Suprapubic skin (tissue), 4 donors: ENCODE measurements at places on chromosomes 7 and 10.

DNA sequence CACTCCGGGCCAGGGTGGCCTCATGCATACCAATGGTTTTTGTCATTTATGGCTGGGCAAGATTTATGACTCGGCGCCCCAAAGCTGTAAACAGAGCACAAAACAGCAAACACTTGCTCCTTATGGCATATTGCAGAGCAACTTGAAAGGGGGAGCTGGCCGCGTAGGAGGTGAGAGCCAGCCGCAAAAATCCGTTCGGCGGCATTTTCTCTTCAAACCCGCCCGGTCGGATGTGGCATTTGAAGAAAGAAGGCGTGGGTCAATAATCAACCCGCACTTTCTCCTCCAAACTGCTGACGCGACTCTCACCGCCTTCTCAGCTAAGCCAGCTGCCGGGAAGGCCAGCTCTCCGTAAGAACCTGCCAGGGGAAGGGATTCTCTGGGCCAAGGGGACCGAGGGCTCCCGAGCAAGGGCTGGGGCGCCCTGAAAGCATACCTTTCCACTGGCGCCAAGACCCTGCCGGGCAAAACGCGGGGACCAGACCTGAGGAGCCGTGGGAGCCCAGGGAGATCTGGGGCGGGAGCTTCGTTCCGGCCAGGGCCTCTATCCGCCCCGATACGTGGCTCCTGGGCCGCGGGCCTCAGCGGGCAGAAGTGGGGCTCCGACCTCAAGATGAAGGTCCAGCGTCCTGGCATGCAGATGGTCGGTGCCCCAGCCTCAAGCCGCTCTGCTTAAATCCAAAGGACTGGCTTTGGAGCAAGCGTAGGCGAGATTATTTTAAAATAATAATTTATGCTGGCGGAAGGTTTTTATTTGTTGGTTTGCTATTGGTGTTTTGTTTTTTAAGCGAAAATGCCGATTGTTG is 12.9 kb upstream of the HOXA2 start:
- no peak for DNase-seq

DNA sequence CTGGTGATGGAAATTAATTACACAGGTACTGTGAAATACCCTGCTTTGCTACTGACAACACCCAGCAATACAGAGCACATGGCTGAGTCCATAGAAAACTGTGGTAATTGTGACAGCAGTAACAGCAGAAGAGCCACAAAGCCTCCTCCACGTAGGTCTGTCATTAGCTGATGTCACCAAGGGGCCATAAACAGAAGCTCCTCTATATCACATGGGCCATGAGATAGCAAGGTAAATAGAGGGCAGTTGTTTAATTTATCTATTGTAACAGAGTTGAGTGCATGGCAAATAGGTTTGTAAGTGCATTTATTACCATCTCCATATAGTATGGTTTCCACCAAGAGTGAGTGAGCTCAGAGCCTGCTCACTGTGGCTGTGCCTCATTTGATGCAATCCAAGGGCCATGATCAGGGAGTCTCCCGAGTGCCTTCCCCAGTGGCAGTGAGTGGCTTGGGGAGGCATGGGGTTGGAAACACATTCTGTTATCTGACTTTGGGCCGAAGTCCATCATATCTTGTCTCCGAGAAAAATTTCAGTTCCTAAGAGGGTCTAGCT is 281.2 kb downstream of the SKAP2 start:
- DNase-seq: no peak

DNA sequence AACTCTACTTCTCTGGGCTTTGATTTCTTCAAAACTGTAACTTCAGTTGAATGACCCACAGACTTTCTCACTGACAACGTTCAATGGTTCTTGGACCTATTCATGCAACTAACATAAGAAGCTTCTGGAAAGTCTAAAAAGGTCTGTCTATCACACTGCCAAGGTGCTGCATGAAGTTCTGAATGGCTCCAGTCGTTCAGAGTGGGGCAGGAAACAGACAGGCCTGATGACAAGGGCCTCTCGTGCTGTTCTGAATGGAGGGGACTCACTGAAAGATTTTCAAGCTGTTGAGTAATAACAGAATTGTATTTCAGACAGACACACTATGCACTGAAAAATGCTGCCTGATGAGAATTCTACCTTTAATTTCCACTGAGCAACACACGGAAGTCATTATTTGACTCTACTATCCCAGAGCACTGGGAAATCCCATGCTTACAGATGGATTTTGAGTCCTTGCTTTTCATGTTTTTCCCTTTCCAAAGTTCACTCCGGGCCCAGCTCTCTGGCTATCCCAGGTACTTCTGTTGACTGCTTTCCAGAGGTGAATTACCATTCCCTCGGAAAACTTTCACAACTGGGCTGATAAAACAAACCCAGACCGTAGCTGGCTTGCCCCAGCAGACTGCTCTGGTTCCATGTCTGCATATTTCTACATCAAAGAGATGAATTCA is 204.9 kb upstream of the FRMD4A start:
- DNase-seq: no peak

- DNase-seq: no peak
These were observed 650 bp upstream of the ZFAND2A start for GRCh38 chr7:1160670-1161021.

DNA sequence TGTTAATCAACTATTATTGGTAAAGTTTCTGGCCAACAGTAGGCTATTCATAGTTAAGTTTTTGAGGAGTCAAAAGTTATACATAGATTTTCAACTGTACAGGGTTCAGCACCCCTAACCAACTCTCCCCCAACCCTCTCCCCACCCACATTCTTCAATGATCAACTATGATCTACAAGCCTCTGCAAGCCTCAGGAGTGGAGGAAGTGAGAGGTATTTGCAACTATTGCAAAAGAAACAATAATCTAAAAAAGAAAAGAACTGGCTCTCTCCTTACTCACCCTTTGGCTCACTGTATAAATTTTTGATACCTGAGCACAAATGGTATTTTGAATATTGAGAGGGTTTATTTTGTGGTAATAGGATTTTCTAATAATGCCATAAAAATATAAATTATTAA is 179.8 kb downstream of the IPMK start:
- DNase-seq: no peak

DNA sequence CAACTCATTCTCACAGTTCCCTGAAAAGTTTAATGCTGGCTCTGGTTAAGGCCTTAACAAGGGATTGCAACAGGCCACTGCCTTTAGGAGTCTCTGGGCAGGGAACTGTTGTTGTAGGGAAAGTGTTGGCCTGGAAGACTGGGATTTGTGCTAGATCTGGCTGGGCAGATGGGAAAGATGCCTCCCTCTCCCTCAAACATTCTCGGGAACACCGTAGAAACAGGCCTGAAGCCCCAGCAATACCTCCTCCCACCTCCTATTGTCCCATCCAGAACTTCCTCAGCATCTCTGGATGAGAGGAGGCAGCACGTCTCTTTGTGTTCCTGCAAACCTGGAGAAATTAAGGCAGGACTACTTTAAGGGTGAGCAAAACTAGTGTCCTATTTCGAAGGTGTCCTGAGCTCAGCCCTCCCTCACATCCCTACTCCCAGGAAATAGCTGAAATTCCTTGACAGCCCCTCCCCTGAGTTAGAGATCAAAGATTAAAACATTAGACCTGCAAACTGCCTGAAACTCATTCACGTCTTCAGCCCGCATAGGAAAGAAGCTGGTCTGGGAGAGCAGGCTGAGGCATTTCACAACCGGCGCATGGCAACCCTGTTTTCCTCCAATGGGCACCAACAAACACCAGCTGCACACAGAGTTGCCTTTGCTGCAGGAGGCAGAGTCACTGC is 10.9 kb upstream of the MAP3K8 start:
- DNase-seq: peak; percentile 83
